ENCODE measurements at places on chromosomes 4 and X.

GRCh38 chrX:22314211-22314610 lies 41.5 kb downstream of the CBLL2 start:
- no peak for DNase-seq

DNA sequence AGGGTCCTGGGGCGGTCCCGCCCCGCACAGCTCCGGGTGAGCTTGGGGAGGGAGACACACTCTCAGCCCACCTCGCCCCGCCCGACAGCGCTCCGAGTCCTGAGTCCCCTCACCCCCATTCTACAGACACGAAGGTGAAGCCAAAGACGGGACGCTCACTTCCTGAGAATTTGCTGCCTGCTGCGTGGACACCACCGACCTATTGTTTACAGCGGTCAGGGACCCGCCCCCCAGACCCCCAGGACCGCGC lies 796 bp upstream of the ZNF141 start:
- DNase-seq = peak; percentile 35

GRCh38 chr4:176099314-176099713 lies 33.7 kb downstream of the WDR17 start:
- DNase-seq = no peak

DNA sequence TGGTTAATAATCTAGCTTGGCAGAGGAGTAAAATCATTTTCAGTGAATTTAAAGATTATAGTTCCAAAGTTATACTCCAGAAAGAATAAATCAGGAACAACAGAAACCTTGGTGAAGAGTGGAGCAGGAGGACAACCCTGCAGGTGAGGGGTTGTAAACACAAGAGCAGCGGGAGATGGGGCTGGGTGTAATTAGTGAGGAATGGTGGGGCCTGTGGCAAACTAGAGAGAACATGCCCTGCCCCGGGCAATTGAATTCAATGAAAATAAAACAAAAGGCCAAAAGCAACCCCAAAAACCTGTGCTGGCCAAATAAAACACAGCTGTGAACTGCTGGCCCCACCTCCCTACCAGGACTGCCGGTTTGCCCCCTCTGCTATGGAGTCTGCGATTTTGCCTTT lies 325.2 kb downstream of the NR3C2 start:
- no peak for DNase-seq

- DNase-seq = no peak
Observed at GRCh38 chrX:2159393-2159792, 341.4 kb downstream of the DHRSX start.

GRCh38 chr4:85637778-85638177 lies 162.8 kb downstream of the ARHGAP24 start:
- no peak for DNase-seq

GRCh38 chr4:135281230-135281629 lies 1079.6 kb upstream of the PABPC4L start:
- no peak for DNase-seq

DNA sequence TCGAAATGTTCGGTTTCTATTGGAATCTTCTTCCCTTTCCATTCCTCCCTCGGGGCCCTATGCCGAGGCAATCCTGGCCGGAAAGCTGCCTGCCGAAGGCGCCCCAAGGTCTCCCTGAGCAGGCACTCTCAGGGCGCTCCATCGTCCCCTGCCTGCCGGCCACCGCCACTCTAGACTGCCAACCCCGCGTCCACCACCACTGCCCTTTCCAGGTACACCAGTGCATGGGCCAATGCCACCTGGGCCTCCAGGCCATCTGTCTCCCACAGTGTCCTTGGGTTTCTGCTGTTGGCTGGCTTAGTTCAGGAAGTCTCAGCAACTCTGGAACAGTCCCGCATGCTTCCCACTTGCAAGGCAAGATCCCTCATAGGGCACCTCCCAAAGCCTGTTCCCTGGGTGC lies 14.6 kb downstream of the CTAG1A start:
- DNase-seq = no peak

GRCh38 chr4:163515198-163515597 lies 20.7 kb downstream of the TMA16 start:
- no peak for DNase-seq

DNA sequence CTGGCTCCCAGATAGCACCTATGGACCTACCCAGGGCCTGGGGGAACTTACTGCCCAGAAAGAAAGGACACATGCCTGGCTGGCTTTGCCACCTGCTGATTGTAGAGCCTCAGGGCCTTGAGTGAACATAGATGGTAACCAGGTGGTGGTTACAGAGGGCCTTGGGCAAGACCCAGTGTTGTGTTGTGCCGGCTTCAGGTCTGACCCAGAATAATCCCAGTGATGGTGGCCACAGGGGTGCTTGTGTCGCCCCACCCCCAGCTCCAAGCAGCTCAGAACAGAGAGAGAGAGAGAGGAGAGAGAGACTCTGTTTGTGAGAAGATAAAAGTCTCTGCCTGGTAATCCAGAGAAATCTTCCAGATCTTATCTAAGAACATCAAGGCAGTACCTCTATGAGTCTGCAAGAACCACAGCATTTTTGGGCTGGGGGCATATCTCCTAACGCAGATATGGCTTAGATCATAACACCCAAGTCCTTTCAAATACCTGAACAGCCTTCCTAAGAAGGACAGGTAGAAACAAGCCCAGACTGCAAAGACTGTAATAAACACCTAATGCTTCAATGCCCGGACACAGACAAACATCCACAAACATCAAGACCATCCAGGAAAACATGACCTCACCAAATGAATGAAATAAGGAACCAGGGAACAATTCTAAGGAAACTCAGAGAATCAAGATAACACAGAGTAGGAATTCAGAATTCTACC lies 16.3 kb upstream of the RP2 start:
- DNase-seq = no peak

DNA sequence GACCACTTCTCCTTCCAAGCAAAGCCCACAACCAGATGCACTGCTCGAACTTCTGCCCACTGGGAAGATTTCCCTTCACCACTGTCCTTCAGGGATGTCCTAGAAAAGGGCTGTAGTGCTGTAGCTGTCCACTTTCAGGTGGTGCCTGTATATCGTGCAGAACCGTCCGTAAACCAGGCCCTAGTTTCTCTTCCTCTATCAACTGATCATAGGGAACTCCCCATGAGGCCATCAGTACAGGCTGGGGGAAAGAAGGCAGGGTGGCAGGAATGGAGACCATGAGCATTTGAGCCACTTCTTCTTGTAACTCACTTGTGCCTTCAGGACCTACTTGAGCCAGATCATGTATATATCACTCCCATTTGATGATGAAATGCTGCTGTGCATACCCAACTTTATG lies 57.3 kb upstream of the FAM9B start:
- no peak for DNase-seq

DNA sequence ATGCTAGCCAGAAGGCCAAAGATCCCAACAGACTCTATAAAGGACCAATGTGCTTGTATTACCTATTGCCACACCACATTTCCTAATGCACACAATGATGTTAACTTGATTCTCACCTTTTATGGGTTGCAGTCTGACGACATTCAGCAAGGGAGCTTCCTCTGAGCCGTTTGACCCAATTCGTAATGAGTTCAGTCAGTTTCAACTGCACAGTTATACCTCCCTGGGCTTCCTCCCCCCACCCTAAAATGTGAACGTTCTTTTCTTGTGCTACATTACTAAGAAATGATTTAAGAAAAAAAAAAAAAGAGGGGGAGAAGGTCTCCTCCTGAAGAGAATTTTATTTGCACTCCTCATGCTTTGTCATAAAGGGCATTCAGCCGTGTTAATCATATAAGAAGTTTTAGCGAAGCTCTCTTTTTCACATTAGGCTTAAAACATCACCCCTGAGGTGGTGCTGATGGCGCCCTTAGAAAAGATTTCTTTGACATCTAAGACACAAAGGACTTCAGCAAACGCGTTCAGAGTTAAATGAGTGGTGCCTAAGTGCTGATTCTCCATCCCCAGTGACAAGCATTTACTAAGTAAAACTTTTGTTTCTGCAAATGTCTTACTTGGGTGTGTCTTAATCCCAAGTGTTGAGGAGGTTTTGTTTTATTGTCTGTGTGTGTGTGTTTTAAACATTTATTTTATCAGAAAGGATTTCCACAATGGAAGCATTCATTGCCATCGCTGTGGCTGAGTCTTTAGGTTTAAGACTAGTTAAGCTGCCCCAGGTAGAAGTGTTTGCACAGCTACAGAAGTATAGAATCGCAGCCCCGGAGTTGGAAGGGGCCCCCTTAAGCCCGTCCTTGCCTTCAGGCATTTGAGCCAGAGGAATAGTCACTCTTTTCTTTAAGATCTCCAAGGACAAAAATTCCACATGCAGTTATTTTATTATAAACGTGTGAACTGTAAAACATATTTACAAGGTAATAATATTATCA lies 15.2 kb upstream of the GPC3 start:
- DNase-seq = no peak

GRCh38 chrX:110584083-110584482 lies 211.5 kb downstream of the CHRDL1 start:
- no peak for DNase-seq

DNA sequence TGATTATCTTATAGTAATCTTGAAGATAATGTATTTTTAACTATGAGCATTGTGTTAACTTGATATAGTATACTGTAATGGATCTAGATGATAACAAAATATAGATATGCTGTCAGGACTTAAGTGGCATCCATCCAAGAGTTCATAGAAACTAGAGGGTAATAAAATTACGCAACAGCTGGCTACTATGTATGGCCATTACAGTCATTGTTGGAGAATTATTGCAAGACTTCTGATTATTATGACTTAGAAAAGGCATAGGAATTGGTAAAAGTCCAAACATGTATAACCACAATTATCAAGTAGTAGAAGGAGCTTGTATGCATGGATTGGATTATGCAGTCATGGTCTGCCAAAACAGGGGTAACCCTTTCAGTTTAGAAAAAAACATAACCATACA lies 9.5 kb downstream of the OGT start:
- DNase-seq = no peak

- DNase-seq = no peak
Observed at GRCh38 chr4:152849350-152849749, 69.6 kb downstream of the ARFIP1 start.

DNA sequence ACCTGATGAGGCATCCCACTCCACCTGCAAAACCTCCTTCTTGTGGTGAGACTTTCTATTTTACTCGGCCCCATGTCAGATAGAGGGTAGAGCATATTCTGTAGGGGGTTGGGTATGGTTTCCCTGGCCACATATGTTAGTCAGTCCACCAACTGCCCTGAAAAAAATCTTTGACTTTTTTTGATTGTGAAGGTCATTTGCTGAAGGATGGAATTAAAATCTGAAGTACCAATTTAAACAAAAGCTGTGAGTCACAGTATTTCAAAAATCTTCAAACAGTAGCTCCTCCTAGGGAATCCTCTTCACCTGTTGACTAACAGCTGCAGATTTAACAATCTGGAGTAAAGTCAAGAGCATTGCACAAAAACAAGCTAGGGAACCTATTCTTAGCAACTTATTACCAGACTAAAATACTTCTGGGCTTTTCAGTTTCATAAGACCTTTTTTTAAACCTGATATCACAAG lies 8.0 kb upstream of the CCDC110 start:
- DNase-seq = no peak

DNA sequence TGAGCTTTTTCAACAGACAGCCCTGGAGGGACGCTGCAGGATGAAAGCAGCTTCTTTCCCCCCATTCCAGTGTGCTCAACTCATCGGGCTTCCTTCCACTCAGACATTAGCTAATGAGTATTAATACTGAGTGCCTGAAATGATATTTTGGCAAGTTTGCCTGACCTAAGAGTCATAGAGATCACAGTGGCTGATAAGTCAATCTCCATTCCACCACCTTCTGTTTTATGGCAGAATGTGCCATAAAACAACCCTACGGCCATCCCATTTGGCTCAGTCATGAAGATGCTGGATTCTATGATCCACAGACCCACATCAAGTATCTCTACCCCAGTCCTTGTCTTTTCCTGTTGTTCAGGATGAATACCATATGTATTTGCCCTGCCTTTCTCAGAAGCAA lies 48.3 kb upstream of the MAB21L2 start:
- DNase-seq = no peak

- no peak for DNase-seq
Observed at GRCh38 chr4:7338876-7339623, 95.7 kb downstream of the PSAPL1 start.

DNA sequence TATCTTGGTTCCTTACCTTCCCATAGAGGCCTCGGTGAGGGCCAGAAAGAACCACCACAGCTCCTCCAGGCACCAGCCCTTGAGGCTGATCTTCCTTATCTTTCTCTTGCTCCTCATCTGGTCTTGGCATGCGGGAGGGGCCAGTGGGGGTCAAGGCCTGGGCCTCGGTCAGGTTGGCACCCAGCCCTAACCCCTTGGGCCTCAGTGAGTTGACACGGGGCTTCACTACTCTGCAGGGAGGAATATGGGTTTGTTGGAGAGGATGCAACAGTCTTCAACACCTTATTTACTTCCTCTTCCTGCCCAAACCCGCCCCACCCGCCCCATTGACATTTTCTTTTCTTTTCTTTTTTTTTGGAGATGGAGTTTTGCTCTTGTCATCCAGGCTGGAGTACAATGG lies 6.0 kb downstream of the GPKOW start:
- DNase-seq = no peak

- DNase-seq = no peak
Observed at GRCh38 chr4:141036786-141037185, 96.5 kb downstream of the RNF150 start.

DNA sequence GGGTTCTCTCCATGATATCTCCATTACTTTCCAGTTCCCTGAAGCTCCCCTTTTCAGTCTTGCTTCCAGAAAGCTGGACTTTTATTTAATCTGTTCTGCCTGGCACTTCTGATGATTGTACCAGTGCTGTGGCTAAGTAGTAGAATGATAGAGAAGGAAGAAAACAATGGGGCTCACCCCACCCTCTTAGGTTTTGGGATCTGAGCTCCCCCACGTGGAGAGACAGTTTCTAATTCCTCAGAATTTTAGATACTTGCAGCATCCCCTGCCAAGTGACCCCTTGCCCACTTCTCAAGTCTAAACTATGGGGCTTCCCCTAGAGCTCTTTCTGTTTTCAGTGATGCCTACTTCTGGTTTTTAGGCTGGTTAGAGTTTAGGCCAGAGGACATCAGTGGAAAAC lies 73.9 kb downstream of the GC start:
- DNase-seq = no peak

DNA sequence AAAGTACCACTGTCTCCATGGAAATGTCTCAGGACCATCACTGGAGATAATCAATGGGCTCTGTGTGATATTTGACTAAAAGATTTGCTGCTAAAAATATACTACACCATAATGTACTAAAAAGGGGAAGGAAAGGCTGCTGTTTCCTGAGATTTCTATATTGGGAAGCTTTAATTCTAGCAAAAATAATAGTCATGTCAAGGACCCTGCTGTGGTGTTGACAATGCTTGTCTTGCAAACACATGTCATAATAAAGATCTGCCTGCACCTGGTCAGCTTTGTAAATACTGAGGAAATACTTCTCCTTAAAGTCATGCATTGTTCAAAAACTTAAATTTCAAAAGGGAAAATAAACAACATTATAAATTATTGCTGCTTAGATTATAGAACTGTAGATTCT lies 417.9 kb downstream of the GPM6A start:
- no peak for DNase-seq

- no peak for DNase-seq
Observed at GRCh38 chrX:112826023-112826422, 14.6 kb downstream of the AMOT start.

Measured in renal pelvis (tissue), 12 donors.